ENCODE measurements at places on chromosomes 1 and 21.

DNA sequence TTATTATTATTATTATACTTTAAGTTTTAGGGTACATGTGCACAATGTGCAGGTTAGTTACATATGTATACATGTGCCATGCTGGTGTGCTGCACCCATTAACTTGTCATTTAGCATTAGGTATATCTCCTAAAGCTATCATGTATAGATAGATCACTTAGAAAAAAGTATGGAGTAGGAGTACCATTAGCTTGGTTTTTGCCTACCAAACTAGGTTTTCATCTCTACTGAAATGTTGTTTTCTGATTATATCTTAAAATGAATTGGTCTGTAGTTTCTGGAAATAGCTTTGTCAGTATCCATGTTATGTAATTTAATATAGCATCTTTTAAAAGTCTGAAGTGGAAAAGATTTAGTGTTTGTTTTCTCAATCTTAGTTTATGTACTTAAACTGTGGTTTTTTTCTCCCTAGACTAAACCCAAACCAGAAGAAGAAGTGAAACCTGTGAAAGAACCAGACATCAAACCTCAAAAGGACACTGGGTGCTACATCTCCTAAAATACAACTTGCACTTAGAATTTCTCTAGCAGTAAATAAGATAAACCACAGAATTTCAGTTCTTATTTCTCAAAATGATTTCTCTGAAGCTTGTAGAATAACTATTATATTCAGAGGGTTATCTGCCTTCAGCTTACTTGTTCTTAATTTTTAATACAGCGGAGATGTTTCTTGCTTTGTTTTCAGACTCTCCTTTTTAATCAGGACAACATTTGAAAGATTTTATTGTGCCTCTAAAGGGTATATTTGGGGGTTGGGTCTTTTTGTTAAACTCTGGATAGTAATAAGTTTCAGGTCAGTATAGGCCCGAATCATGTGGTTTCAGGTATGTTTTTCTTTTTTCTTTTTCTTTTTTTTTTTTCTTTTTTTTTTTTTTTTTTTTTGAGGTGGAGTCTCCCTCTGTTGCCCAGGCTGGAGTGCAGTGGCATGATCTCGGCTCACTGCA is 4.5 kb upstream of the FAM177B start:
- no peak for DNase-seq

DNA sequence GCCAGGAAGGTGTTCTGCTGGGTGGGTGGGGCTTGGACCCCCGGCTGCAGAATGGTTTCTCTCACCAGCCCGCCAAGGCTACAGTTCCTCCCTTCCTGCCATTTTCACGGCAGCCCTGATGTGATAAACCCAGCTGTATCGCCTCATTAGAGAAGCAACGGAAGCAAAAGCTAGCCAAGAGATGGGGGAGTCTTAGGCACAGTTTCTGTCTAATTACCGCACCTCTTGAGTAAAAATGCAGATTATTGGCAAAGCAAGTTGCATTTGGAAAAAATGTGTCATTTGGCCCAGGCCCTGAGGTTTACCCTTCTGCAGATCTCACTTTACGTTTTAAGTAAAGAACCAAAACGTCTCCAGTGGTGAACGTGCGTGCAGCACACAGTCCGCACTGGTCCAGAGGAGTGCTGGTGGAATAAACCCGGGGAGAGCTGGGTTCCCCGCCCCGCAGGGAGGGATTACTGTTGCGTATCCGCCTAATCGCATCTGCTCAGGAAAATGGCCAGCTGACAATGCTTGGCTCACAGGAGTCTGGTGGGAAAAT is 109.9 kb downstream of the GALNT2 start:
- peak; percentile 63 for DNase-seq

DNA sequence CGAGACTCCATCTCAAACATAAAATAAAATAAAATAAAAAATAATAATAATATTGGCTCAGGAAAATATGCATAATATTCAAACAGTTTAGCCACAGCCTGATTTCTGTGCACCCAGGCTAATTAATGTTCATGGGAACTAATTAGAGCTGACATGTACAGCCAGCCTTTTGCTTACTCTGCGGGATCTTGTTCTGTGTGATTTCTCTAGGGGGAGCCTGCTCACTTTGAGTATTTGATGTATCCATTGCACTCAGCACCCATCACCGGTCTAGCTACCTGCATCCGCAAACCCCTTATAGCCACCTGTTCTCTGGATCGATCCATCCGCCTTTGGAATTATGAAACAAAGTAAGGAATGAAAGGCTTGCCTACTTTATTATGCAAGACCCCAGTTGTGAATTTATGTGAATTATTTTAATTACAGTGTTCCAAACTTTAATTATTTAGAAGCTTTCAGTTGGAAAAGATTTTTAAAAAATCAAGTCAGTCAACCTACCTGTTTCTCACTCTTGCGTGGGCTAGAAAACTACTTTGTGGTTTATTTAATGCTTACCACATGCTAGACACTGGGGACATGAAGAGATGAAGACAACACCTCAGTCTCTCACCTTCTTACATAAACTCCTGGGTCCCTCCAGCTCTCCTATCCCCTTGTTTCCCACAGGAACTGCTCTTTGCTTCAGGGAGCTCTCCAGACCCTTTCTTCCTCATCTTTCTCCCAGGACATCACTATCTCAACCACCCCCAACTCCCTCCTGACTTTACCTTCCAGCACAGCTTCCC is 25.4 kb downstream of the CFAP57 start:
- no peak for DNase-seq

DNA sequence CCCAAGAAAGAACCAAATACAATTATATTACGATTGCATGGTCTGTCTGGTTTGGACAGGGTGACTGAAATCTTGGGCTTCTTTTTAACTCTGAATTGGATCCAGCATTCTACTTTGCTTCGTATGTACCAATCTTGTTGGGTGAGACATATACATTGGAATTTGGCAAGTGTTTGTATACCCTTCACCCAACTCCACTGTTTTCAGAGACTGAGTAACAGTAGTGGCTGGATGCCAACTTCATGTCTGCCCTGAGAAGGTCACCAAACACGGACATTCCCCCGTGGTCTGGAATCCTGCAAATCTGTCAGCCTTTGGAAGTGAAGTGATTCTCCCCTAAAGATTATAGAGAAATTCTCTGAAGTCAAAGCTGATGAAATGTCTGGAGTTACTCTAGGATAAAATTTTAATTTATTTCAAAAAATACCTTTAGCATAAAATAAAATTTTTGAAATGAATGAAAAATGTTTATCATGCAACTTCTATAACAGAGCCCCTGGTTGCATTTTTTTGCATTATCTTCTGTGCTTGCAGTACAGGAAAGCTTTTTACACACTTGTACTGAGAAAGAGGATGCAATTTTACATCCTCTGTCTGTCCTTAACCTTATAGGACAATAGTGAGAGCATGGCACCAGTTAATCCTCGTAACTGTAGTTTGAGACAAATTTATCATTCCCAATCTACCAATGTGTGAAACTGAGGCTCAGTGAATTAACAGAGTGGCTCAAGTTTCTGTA is 201.8 kb downstream of the DISC1 start:
- no peak for DNase-seq

- DNase-seq = no peak
These were observed 104.0 kb downstream of the ZNF281 start for GRCh38 chr1:200305806-200306205.

GRCh38 chr1:117610036-117610435 is 4.2 kb downstream of the TENT5C start:
- no peak for DNase-seq

DNA sequence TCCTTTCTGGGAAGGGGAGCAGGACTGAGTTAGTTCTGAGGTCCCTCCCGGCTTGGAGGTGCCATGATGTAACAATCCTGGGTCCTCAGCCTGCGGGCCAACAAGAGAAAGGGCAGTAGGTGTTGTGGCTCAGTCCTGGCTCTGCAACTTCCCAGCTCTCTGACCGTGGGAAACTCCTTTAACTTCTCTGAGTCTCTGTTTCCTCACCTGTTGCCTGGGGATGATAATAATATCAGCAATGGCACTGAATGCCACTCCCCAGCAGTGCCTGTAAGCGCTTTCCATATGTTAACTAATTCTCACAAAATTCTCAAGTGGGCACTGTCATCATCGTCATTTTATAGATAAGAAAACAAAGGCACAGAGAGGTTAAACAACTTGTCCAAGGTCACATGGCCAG is 2.3 kb downstream of the PADI3 start:
- no peak for DNase-seq

DNA sequence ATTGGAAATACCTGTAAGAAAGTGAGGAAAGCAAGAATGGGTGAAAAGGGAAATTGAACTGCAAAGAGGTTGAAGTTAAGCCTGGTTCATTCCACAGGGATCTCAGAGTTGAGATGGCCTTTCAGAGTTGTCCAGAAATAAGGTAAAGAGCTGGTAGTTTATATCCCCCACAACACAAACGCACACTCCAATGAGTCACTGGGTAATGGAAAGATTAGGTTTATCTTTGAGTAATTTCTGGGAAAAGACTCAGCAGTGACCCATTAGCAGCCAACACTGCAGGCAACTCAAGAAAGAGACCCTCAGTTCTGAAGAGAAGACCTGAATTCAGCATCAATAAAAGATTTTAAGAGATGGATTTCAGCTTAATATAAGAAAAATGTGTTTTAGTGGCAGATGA is 485.5 kb downstream of the PTPRC start:
- DNase-seq = no peak

GRCh38 chr21:21045518-21045917 is 47.3 kb downstream of the NCAM2 start:
- DNase-seq = no peak

GRCh38 chr21:33112151-33112550 is 42.2 kb downstream of the OLIG1 start:
- DNase-seq = no peak

GRCh38 chr21:32064281-32064910 is 191.6 kb downstream of the HUNK start:
- no peak for DNase-seq

- no peak for DNase-seq
These were observed 58.2 kb downstream of the FCRL5 start for GRCh38 chr1:157494093-157494492.

- DNase-seq = no peak
These were observed 20.8 kb upstream of the SDC3 start for GRCh38 chr1:30929135-30929889.

DNA sequence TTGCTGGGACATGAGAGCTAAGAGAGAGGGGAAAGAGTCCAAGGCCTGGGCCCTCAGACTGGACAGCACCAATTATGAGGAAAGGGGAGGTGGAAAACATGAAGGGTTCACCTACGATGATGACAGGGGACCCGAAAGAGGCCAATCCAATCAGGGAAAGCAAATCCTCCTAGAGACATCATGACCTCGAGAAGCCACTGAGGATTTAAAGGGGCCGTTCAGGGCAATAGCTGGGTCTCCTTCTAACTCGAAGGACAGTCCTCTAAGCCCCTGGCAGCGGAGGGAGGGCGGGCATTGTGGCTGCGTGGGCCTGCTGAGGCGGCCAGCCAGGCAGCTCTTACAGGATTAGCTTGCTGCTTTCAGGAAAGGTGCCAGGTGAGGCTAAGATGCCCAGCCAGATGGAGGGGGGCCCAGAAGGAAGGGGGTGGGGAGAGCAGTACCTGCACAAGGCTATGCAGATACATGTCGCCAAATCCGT is 7.4 kb downstream of the MEF2D start:
- DNase-seq = no peak

- DNase-seq = no peak
These were observed 163.6 kb downstream of the TNFSF18 start for GRCh38 chr1:172887162-172887561.

GRCh38 chr21:45894906-45895777 is 86.4 kb upstream of the COL6A1 start:
- no peak for DNase-seq

DNA sequence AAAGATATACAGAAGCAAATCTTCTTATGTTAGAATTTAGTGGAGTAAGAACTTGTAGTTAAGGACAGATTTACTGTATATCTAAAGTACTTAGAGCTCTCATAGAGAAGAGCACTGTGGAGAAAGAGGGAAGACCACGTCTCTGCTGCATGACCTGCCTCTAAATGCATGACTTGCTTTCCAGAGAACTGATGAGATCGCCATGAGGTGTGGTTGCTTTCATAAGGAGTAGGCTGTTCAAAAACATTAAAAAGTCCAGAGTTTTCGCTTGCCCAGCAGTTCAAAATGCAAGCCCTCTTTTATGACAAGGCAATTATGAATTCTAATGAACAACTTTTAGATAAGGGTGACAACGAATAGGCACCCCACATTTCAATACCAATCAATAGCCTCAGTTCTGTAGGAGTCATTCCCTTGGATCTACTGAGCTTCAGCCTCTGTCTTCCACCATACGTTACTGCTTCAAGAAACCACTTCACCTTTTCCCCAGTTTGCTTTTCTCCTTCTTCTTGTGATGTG is 24.9 kb downstream of the SLC30A10 start:
- DNase-seq = no peak

GRCh38 chr1:43760745-43761317 is 53.5 kb downstream of the ST3GAL3 start:
- no peak for DNase-seq

All from right kidney (tissue), 9 donors.